ENCODE measurements at places on chromosomes 3 and 15.

GRCh38 chr15:62821384-62822131 is 221.0 kb upstream of the TPM1 start:
- DNase-seq, result no peak

GRCh38 chr3:60552581-60552980 is 698.7 kb downstream of the FHIT start:
- DNase-seq, result no peak

DNA sequence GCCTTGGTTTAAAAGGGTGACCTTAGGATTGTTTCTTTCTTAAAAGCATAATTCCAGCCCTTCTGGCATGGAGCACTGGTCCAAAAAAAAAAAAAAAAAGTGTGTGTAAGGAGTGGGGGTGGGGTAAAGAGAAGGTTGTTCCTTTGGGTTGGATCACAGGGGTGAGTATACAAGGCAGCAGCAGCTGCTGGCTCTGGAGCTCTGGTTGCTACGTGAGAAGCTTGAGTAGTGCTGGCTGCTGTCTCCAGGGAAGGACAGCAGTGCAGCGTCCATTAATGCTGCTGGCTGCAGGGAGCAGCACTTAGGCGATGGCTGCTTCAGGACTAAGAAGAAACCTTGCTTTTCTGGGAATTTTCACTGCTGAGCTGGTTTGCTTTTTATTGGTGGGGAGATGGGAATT is 2.3 kb downstream of the SETD5 start:
- no peak for DNase-seq

DNA sequence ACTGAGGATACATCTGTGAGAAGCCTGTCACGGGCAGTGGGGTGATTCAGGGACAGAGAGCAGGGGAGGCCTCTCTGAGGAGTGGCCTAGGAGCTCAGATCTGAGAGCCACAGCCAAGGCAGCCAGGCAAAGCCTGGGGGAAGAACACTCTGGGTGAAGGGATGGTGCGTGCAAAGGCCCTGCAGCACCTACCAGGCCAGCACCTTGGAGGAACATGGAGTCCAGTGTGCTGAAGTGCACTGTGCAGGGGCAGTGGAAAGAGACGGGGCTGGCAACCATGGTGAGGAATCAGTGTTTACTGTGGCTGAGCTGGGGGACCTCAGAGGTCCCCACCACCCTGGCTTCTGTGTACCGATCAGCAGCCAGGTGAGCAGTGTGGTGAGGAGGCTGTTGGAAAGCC is 48.0 kb downstream of the NUP210 start:
- DNase-seq, result no peak

DNA sequence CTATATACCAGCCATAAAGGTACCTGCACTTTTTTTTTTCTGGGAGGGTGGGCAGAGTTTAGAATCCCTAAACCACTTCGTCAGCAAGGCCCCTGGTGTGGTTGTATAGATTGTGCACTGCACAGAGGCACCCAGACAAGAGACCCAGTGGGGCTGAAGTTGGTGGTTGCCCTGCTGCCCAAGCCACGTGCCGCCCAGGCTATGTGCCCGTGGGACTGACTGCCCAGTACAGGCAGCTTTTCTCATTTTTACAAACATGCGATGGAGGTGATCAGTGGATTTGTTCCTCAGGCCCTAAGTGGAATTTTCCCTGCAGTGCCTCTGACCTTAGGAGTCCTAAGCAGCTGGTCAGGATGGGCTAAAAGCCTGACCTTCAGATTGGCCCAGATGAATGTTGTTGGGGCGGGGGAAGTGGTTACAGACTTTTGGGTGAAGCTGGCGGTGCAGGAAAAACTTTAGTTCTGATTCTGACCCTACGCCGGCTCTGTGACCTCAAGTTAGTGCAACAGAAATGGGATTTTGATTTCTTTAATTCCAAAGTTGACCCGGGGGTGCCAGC is 34.9 kb upstream of the LIMD1 start:
- DNase-seq, result no peak

DNA sequence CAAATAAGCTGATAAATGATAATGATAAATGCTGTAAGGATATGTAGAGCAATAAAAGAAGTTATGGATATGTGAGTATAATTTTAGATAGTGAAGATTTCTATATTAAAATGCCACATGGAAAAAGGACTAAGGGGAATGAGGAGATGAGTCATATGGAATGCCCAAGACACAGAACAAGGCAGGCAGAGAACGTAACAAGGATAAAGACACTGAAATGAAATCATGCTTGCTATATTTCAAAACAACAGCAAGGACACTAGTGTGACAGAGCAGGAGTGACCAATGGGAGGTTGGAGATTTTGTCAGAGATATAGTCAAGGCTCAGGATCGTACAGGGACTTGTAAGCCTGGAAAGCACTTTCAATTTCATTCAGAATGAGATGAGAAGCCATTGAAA is 621.5 kb upstream of the SEMA6D start:
- DNase-seq, result no peak

DNA sequence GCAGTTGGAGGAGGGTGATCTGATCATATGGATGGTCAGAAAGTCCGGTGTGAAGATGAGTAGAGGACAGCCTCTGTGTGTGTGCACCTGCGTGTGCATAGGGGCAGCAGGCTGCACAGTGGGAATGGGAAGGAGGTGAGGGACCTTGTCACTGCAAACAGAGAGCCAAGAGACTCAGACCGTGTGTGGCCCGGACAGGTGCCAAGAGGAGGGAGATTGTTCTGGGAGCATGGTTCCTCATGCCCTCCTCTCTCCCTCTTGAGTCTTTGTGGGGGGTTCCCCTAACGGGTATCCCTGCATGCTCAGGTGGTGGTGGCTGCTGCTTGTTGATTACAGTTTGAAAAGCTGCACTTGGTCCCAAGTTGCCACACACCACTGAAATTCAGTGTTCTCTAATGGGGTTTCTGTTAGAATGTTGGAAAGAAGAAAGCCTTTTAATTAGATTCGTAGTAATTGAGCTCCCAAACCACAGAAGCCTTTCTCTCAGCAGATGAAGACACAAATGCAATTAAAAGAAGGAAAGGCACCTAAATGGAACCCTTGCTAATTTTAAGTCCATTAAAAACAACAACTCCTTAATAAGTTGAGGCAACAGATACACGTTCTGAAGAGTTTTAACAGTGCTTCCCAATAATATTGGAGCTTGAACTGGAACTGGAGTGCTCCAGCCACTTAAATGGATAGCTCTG is 68.9 kb downstream of the CHRNA7 start:
- no peak for DNase-seq

DNA sequence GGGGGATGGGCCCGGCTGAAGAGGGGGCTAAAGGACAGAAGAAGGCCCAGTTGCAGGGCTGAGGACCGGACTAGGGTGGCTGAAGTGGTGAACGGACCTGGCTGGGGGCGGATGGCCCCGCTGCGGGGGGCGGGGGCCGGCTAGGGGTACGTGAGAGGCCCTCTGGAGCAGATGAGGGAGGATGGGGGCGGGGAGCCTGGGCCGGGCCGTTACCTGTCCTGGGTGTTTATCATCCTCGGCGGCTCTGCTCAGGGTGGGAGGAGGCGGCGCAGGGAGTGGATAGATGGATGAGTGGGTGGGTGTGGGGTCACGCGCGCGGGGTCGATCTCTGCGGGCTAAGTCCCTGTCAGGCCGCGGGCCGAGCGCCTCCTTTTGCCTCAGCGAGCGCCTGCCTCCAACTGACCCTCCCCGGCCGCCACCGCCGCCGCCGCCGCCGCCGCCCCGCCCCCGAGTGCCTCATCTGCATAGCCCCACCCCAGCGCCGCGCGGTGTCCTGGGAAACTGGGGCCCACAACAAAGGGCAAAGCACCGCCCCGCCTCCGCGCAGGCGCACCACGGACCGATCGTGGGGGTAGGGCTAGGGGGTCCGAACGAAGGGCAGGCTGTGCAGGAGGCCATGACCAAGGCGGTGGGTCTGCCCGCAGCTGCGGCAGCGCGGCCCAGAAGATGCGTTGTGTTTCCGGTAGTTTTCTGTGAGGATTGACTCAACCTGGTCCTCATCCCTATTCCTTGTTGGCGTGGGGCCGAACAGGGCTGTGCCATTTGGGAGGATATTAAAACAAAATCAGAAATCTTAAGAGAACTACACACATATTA is 72.4 kb downstream of the RBPMS2 start:
- peak; percentile 97 for DNase-seq

GRCh38 chr3:103873021-103873420 is 1438.2 kb downstream of the ZPLD1 start:
- DNase-seq, result no peak

DNA sequence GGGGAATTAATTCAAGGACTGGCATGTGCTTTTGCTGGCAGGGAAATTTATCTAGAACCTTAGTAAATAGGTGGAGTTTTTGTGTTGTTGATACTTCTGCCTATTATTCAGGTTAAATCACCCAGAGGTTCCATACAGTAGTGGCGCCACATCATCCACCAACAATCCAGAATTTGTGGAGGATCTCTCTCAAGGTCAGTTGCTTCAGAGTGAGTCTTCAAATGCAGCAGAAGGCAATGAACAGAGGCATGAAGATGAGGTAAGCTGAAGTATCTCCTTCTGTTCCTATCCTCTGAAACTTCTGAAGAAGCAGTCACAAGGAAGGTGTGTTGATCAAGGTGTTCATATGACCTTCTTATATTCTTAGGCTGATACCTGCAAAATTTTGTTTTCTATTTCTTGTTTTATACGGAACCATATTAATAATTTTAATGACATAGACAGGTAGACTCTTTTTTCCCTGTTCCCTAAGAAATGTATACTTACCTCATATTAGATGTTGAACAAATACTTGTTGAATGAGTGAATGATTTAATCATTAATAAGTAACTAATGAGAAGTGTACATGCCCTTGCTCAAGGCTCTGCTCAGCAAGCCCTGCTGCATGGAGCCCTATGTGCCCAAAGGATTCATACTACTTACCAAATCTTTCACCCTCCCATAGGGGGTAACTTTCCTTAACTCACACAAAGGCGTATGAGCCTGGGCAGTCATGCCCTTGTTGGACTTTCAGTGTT is 43.6 kb downstream of the HMG20A start:
- no peak for DNase-seq

DNA sequence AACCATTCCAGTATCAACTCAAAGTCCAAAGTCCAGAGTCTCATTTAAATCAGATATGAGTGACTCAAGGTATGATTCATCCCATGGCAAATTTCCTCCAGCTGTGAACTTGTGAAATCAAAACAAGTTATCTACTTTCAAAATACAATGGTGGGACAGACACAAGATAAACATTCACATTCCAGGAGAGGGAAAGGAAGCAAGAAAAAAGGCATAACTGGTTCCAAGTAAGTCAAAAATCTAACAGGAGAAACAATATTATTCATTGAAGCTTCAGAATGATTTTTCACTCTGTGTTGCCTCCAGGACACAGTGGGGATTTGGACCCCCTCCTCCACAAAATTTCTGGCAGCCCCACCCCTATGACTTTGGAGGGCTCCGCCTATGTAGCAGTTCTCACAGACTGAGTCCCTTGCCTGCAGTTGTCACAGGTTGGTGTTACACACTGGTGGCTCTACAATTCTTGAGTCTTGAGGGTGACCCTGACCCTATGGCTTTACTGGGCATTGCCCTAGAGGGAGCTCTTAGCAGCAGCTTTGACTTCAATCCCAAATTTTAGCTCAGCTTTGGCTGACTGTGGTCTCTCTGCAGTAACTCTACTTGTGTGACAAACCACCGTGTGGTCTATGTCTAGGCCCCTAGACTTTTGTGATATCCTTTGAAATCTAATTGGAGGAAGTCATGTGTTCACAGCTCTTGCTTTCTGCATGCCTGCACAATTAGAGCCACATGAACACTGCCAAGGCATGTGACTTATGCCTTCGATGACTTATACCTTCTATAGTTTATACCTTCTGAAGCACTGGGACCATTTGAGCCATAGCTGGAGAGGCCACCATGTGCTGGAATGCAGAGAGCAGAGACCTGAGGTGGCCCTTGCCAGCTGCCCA is 644.2 kb downstream of the GRM7 start:
- DNase-seq, result no peak

GRCh38 chr15:74240897-74241614 is 4.9 kb downstream of the CCDC33 start:
- no peak for DNase-seq

DNA sequence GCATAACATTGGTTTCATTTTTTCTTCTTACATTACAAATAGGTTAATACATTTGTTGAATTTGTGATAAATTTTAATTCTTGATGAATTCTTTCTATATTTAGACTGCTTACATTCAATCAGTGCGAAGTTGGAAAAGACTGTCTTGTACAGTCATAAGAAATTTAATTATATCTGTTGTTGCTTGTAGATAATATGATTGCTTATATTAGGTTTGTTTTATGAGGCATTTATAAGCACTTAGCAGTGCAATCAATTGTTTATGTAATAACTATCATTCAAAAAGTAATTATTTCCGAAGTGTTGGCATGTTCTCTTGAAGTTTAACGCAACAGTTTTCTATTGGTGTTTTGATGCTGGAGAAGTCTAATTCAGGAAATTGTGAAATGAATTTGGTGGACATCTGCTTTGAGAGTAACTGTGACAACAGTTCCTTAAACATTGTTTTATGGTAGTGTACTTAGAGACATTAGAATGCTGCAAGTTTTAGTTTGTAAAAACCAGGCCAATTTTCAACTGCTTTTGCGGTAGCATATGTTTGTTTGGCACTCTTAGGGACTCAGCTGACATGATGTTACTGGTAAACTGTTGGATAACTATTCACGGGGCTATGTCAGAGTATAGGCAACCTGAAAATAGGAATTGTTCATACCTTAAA is 99.7 kb downstream of the NAALADL2 start:
- no peak for DNase-seq

GRCh38 chr3:51777985-51778384 is 1.1 kb downstream of the IQCF6 start:
- no peak for DNase-seq

- no peak for DNase-seq
These were observed 122.0 kb downstream of the SLC25A26 start for GRCh38 chr3:66342717-66343356.

DNA sequence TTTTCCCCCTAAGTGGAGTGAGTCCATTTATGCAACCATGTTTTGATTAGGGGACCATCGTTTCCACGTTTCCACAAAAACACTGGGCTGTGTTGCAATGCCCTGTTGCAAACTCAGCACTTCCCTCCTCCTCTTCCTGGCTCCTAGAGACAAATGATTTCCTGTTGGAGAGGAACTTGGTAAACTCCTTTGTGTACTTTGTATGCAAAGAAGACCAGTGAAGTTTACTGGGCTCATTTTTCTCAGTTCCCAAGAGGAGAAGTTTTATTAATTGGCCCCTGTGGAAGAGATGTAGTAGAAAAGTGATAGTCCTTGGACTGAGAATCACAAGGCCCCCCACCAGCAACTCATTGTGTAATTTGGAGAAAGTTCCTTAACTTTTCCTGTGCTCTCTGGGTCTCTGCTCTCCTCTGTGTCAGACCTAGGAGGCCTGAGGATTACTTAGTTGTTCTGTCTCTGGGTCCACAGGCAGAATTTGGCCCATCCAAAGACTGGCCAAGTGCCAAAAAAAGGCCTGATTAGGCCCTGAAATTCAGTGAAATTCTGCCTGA is 95.0 kb downstream of the ATG7 start:
- no peak for DNase-seq

DNA sequence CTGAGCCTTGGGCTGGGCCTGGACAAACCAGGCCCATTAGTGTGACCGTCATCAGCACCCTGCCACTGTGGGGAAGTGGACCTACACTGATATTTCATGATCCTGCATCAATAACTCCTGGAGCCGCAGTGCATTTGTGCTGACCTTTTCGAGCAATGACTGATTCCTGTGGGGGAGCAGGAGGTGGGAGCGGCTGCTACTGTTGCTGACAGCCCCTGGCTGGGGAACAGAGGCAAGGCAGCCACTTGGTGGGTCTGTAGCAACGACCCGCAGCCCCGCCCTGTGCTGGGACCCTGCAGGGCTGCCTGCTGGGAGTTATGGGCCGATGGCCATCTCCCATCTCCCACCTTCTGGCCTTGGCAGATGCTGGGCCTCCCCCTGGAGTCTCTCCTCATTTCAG is 42.1 kb downstream of the CCDC33 start:
- DNase-seq, result no peak

All from stimulated activated CD4-positive, alpha-beta T cell treated with anti-CD3 and anti-CD28 coated beads, Interleukin-4, amount 100 ng/mL, for 1 hour (primary cell).